Upper lobe of left lung (tissue), 6 donors: ENCODE measurements at places on chromosomes 1 and 21.

DNA sequence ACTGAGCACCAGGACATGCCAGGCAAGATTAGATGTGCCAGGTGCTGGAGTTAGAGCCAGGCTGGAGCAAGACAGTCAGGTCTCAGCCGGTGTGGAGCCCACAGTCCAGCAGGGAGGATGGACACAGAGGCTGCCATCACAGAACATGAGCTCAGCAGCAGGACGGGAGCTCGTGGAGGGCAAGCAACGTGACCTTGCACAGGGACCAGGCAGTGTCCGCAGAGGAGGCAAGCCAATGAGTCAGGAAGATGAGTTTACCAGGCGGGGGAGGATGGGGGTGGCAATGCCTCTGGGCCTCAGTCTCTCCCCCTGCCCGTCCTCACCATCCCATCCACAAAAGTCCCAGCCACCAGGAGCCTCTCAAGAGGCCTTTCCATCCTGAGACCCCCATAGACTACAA is 20.7 kb upstream of the ZC3H12A start:
- no peak for DNase-seq
- no peak overlapping the region for H3K27ac ChIP-seq
- H3K27me3 ChIP-seq = no peaks in the 10 kb centered on the region

- H3K27me3 ChIP-seq = no peaks in the 10 kb centered on the region
- no peaks in the 10 kb centered on the region for H3K36me3 ChIP-seq
- H3K4me3 ChIP-seq = no peak overlapping the region
- no peak for DNase-seq
- no peak overlapping the region for H3K27ac ChIP-seq
Measured at GRCh38 chr1:153364766-153365666, 7.4 kb downstream of the S100A9 start.

DNA sequence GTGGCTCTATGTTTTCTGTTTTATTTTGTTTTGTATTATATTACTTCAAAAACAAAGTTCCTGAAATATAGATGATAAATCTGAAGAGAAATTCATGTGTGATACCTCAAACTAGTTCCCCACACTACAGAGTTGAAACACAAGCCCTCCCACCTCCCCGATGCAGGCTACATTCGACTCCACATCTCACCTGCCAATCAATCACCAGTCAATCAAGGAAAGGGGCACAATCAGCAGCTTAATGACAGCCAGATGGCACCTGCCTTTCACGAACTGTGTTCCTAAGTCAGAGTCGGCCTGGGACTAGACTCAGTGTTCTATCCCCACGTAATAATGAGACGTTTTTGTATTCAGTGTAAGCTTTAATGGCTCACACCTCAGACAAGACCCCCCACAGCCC is 313.4 kb downstream of the SPATA17 start:
- no peaks in the 10 kb centered on the region for H3K27me3 ChIP-seq
- DNase-seq = no peak
- H3K36me3 ChIP-seq = no peaks in the 10 kb centered on the region
- no peak overlapping the region for H3K4me3 ChIP-seq

DNA sequence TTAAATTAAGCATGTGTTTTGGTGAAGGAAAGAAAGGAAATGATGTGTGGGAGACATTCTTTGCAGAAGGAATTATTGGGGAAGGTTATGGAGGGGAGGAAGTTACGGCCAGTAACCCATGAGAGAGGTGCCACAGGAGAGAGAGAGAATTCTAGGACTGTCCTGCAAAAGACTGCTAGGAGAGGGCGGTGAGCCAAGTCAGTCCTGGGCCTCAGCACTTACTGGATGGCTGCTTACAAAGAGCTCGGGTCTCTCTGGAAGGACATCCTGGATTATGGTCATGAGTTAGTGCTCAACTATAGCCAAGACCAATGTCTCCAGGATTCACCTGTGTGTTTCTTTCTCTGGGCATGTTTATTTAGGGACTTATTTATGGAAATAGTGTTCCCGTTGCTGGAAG is 74.4 kb upstream of the HSD17B7 start:
- H3K36me3 ChIP-seq = no peaks in the 10 kb centered on the region
- H3K4me3 ChIP-seq = no peak overlapping the region
- DNase-seq = no peak
- peaks cover 4% of the 10 kb centered on the region for H3K4me1 ChIP-seq

DNA sequence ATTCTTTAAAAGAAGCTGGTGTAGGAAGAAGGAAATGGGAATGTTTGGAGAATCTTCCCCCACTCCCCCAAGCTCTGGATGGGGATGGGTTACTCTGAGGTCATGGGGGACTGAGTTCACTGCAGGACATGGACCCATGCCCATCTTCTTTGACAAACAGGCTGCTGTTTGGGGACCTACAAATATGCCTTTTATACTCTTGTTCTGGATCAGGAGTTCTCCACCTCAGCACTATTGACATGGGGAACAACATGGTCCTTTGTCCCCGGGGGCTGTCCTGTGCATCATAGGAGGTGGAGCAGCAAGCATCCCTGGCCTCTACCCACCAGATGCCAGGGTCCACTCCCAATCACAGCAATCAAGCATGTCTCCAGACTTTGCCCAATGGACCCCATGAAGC is 365.8 kb upstream of the C1orf174 start:
- DNase-seq = no peak
- H3K4me3 ChIP-seq = no peak overlapping the region
- H3K27me3 ChIP-seq = no peaks in the 10 kb centered on the region
- no peaks in the 10 kb centered on the region for H3K36me3 ChIP-seq
- H3K4me1 ChIP-seq = no peaks in the 10 kb centered on the region

DNA sequence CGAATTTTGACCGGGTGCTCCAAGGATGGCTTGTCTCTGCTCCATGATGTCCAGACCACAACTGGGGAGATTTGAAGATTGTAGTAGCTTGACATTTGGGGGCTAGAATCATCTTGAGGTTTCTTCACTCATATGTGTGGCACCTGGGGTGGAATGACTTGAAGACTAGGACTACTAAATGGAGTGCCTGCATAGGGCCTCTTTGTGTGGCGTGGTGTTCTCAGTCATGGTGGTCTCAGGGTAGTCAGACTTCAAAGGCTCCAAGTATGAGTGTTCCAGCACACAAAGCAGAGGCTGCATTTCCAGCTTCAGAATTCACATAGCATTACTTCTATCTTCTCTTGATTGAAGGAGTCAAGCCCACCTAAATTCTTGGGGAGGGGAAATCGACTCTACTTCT is 16.8 kb downstream of the ATF6 start:
- H3K4me3 ChIP-seq = no peak overlapping the region
- no peaks in the 10 kb centered on the region for H3K4me1 ChIP-seq
- H3K27me3 ChIP-seq = no peaks in the 10 kb centered on the region
- no peak for DNase-seq
- H3K27ac ChIP-seq = no peak overlapping the region

- H3K4me3 ChIP-seq = no peak overlapping the region
- no peaks in the 10 kb centered on the region for H3K27me3 ChIP-seq
- H3K27ac ChIP-seq = no peak overlapping the region
Measured at GRCh38 chr1:65694933-65695332, 97.8 kb upstream of the PDE4B start.

DNA sequence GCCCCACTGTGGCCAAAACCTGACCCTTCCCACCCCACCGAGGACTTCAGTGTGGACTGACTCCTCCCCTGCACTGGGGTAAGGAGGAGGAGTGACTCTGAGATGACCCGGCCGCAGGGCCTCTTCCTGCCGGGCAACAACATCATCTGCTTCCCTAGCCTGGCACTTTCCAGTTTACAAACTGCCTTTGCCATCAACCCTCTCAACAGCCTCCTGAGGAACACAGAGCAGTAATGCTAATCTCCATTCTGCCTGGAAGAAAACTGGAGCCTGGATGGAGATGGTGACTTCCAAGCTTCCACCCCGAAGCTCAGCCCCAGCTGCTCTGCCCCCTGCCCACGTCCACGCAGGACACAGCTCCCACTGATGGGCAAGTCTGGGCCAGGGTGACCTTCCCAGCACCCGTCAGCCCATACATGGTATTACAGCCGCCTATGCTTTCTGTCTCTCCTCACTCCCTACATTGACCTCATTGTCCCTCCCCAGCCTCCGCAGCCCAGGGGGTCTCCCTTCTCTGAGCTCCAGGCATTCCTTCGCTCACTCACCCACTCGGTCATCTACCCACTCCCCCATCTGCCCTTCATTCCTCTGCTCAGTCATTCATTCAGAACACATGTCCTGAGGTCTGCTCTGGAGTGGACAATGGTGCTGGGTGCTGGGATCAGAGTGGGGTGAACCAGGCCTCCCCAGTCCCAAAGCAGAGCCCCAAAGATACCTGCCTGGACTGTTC is 34.2 kb downstream of the RAP1GAP start:
- H3K4me3 ChIP-seq = no peak overlapping the region
- H3K4me1 ChIP-seq = peaks cover 16% of the 10 kb centered on the region
- H3K36me3 ChIP-seq = no peaks in the 10 kb centered on the region
- DNase-seq = no peak

- H3K4me3 ChIP-seq = peak overlapping the region; percentile 45
- no peaks in the 10 kb centered on the region for H3K36me3 ChIP-seq
- no peaks in the 10 kb centered on the region for H3K27me3 ChIP-seq
Measured at GRCh38 chr21:16420031-16420724, 690.4 kb downstream of the USP25 start.

- H3K4me1 ChIP-seq = peaks cover 26% of the 10 kb centered on the region
- peaks cover 28% of the 10 kb centered on the region for H3K36me3 ChIP-seq
- no peak overlapping the region for H3K27ac ChIP-seq
Measured at GRCh38 chr1:11062965-11063401, 3.2 kb upstream of the SRM start.

- H3K27ac ChIP-seq = no peak within 1 kb of the TSS
- no peaks in the 10 kb centered on the region for H3K36me3 ChIP-seq
- H3K4me1 ChIP-seq = no peaks in the 10 kb centered on the region
- no peaks in the 10 kb centered on the region for H3K27me3 ChIP-seq
Measured at GRCh38 chr1:196887515-196888239, at the start of gene CFHR4. Gene CFHR4, plus strand, starts transcription at chr1:196888052. Its CDS starts 99 bp downstream, at chr1:196888151.

- no peaks in the 10 kb centered on the region for H3K36me3 ChIP-seq
- no peak overlapping the region for H3K27ac ChIP-seq
Measured at GRCh38 chr1:162150112-162150511, 80.6 kb downstream of the NOS1AP start.

DNA sequence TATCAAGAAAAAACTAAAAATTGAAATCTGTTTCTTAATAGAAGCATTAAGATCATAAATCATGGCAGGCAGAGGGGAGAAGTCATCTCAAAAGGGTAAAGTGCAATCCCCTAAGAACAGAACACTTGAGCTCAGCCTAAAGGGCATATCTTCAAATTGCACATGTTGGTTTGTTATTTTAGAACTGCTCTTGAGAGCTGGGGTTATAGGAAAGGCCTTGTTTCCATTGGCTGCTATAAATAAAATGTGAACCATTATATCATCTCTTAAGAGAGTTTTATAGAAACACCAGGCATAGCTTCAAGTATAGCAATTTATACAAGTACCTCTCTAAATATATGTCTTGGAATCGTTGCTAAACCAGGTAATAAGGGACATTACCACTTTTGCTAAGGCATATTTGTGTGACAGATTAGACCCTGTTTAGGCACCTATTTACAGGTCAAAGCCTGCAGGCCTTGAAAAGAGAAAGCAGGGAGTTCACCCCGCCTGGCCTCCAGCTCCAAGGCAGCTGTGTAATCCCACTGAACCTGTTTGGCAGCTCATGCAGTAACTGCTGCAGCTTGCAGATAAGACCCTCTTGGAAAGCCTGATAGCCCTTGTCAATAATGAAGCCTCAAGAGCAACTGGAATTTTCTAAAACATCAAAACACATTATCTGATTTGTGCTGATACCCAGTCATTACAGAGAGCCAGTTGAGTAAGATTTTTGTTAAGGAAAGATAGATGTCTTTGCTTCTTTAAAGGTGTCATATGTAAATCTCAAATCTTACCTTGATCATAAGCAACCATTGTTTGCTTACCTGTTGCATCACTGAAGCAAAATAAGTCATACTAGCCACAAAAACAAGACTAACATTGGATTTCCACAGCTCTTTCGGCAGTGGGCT is 24.2 kb upstream of the SYDE2 start:
- H3K27ac ChIP-seq = peak overlapping the region; percentile 41
- peaks cover 21% of the 10 kb centered on the region for H3K4me1 ChIP-seq
- H3K27me3 ChIP-seq = no peaks in the 10 kb centered on the region
- H3K36me3 ChIP-seq = no peaks in the 10 kb centered on the region
- no peak overlapping the region for H3K4me3 ChIP-seq

GRCh38 chr1:93977598-93977945 is 68.3 kb upstream of the GCLM start:
- no peaks in the 10 kb centered on the region for H3K4me1 ChIP-seq
- no peaks in the 10 kb centered on the region for H3K36me3 ChIP-seq
- DNase-seq = no peak
- H3K4me3 ChIP-seq = no peak overlapping the region
- no peak overlapping the region for H3K27ac ChIP-seq

GRCh38 chr1:9174243-9174642 is 45.3 kb upstream of the GPR157 start:
- H3K36me3 ChIP-seq = no peaks in the 10 kb centered on the region
- DNase-seq = no peak
- H3K4me3 ChIP-seq = no peak overlapping the region
- H3K27ac ChIP-seq = peak overlapping the region; percentile 82
- no peaks in the 10 kb centered on the region for H3K27me3 ChIP-seq

DNA sequence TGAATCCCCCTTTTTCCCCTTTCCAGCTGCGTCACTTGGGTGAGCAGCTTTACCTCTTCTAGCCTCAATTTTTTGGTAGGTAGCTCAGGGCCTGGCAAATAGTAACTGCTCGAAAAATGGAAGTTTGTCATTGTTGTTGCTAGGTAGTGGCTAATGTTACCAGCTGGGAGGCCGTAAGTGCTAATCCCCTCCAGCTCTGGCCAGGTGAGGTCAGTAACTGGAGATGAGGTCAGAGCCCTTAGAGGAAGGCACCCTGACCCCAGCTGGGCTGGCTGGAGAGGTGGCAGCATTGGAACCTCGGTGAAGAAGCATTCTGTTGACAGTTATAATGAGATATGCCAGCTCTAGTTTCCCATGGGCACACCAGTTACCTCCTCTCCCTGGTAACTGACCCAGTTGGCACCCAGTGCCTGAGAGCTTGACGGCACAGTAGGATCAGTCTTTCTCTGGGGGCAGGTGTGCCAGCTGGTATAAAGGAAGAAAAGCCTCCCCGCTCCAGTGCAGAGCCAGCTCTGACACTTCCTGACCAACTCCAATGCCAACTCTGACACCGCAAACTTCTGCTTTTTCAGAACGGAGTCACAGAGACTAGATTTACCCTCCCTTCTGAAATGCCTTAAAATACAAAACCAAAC is 35.0 kb upstream of the SLC2A1 start:
- no peaks in the 10 kb centered on the region for H3K36me3 ChIP-seq
- no peak overlapping the region for H3K27ac ChIP-seq
- no peaks in the 10 kb centered on the region for H3K27me3 ChIP-seq
- H3K4me3 ChIP-seq = no peak overlapping the region
- DNase-seq = no peak

DNA sequence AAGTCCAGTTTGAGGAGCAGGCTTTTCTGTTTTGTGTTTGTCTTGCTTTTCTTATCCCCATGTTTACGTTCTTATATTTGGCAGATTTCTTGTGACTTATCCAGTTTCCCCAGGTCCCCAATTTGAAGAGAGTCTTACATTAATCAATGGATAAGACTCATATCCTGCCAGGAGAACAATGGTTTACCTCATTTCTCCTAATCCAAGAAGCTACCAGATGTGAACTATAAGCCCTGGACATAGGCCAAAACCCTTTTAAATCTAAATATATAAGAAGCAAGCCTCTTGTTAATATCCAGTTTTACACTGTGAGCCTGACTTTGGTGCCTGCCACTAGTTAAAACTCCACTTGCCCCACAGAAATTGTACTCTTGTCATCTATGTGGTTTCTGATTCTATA is 15.1 kb upstream of the COP1 start:
- H3K27me3 ChIP-seq = no peaks in the 10 kb centered on the region
- no peaks in the 10 kb centered on the region for H3K36me3 ChIP-seq
- no peak overlapping the region for H3K27ac ChIP-seq
- DNase-seq = no peak

- DNase-seq = no peak
- no peak overlapping the region for H3K4me3 ChIP-seq
- H3K27me3 ChIP-seq = no peaks in the 10 kb centered on the region
- H3K36me3 ChIP-seq = no peaks in the 10 kb centered on the region
- no peak overlapping the region for H3K27ac ChIP-seq
Measured at GRCh38 chr1:70034403-70034802, 171.0 kb downstream of the LRRC40 start.
